ENCODE measurements at places on chromosomes 12 and 14.

GRCh38 chr12:7856516-7856915 is 16.2 kb downstream of the SLC2A14 start:
- no peak for DNase-seq

DNA sequence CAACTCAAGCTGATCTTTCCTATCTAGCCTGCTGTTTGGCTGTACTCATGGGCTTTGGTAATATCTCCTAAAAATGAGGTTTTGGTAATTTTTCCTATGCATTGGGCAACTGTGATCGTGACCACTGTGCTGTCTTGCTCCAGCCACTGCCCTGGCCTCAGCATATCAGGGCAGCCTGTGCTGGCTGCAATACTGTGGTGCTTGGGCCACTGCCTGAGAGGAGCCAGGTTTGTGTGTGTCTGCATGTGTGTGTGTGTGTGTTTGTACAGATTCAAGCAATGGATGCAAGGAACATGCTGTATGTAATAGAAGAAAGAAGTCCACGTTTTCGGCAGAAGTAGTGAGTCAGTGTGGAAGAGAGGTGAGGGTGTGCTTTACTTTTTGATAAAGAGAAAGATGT is 13.0 kb downstream of the ERG28 start:
- no peak for DNase-seq

DNA sequence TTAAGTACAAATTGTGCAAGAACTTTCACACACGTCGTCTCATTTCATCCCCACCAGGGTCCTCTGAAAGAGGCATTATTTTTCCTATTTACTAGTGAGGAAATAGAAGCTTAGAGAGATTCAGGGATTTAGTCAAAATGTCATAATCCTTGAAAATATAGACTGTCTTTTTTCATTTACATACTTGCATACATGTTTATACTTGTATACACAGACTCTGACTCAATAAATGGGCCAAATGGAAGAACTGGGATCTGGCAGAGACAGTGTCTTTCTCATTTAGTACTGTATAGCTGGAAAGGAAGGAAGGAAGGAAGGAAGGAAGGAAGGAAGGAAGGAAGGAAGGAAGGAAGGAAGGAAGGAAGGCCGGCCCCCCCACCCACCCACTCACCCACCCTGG is 357.7 kb upstream of the SOX5 start:
- DNase-seq: no peak

DNA sequence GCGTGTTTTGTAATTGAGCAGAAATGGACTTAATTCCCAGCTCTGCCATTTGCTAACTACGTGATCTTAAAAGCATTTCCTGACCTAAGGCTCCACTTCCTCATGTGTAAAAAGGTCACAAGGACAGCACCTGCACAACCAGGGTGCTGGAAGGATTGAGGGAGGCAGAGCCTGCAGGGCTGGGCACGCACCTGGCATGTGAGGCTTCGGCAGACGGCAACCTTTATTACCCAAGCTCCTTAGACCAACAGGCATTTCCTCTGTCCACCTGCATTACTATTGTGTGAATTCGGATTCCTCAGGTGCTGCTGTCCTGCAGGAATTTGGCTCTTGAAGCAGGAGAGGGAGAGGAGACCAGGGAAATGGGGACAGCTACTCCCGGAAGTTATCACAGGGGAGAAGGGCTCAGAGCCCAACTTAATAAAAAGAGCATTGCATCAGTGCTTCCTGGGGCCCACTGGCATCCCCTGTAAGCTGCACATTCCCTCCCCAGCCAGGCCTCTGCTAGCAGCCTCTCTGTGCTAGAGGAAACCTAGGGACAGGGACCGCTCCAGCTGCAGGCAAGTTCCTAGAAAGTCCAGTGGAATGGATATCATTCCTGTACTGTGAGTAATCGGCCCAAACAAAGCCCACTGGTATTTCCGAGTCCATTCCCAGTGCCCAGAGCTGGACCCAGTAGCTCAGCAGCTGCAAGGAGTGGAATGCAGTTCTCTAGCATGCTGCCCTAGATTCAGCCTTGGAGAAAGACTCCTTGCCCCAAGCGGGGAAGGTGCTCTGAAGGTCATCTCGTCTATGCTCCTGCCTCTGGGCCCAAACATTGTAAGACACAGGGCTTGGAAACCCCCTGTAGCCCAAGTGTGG is 157.1 kb upstream of the CCND2 start:
- DNase-seq: no peak

DNA sequence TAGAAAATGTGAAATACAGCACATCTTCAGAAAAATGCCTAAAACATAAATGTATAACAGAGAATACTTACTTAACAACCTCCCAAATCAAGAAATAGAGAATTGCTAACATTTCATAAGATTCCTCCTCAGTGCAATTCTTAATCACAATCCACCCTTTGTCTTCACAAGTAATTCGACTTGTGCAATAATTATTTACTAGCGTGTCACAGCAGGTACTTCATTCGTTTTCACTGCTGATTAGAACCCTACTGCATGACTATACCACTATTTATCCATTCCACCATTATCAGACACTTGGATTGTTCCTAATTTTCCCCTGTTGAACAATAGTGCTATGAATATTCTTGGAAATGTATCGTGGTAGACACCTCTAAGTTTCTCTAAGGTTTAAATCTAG is 64.9 kb upstream of the BBS10 start:
- no peak for DNase-seq

DNA sequence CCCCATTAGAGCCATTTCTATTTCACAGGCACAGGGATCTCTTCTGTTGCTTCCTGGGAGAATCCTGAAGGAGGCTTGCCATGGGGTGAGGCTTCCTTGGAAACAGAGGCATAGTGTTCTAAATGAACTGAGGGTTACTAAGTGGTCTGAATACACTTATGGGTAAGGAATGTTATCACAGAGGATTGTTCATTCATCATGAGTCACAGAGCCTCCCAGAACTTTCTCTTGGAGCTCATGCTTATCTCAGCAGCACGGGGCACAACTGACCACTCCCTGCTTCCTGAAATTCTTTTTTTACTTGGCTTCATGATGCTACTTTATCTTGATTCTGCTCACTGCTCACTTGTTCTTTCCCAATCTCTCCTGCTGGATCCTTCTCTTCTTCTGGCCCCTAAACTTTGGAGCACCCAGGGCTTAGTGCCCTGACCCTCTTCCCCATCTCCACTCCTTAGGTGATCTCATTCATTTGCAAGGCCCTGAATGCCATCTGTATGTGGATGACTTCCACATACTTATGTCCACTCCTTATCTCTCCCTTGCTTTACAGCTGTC is 57.9 kb downstream of the ANO6 start:
- no peak for DNase-seq

GRCh38 chr12:113802000-113802749 is 163.9 kb downstream of the RBM19 start:
- no peak for DNase-seq

GRCh38 chr14:96461950-96462798 is 40.0 kb upstream of the PAPOLA start:
- no peak for DNase-seq

- DNase-seq: no peak
These were observed 27.3 kb downstream of the RERG start for GRCh38 chr12:15193946-15194345.

DNA sequence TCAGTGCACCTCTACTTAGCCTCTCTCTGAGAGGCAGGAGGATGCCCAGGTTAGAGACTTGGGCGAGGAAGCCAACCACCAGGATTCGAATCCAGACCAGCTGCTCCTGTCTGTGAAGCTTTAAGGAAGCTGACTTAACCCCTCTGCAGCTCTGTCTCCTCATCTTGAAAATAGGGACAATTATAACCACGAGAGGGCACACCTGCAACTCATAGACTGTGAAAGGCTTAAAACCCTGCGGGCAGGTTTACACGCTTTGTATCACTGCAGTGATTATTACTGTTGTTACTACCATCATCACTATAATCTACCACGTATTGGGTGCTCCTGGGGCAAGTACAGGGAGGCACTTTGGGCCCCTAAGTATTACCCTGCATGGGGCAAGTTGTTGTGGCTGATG is 379.8 kb downstream of the VRK1 start:
- no peak for DNase-seq

- DNase-seq: no peak
These were observed 40.9 kb downstream of the FGD4 start for GRCh38 chr12:32440120-32440865.

DNA sequence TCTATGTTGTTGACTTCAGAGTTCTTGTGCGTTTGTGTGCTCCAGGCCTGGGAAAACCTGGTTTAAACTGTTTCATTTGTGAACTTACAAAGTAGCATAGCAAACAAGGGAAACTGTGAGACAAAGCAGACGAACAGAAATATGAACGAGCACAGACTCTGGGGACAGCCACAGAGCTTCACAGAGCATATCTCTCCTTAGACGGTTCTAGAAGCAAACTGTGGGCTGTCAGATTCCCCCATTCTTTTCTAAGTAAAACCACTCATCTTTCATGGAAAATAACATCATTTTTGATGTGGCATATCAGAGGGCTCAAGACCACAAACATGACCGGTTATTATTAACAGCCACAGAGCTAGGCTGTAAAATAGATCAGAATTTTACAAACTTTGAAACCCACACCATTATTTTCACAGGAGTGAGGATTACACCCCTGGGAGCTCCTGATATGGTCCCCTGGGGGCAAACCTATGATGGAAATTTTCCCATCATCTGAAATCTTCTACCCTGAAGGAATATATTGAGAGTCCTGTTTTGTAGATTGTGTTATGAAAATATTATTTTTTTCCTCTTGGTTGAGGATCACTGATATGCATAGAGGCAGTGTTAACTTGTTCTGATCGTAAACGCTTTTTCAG is 102.0 kb downstream of the ADGRD1 start:
- no peak for DNase-seq

DNA sequence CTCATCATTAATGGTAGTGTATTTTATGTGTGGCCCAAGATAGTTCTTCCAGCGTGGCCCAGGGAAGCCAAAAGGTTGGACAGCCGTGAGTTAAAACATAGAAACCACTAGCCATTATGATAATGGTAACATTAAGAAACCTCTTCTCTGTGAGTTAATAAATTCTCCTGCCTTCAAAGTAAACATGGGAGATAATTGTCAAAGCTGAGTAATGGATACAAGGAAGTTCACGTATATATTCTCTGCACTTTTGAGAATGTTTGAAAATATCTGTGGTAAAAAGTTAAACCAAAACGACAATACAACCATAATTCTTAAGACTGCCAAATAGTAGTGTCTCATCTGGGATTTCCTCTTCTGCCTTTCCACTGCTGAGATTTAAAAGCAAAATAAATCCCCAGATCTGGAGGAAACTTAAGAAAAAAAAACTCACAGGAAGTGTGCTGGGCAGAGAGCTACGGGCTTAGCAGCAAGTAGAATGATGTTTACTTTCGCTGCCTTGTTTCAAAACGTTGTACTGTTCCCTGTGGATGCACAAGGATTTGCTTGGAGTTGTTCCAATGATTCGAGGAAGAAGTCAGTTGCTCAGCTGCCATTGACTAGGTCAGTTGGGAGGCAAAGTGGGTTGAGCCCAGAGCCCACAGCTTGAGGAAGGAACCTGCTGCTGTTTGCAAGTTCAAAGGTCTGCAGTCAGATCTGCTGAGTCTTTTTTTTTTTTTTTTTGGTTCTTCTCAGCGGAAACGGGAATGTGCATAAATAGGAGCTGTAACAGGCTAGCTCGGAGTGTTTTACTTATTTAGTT is 1.7 kb downstream of the TPCN1 start:
- no peak for DNase-seq

DNA sequence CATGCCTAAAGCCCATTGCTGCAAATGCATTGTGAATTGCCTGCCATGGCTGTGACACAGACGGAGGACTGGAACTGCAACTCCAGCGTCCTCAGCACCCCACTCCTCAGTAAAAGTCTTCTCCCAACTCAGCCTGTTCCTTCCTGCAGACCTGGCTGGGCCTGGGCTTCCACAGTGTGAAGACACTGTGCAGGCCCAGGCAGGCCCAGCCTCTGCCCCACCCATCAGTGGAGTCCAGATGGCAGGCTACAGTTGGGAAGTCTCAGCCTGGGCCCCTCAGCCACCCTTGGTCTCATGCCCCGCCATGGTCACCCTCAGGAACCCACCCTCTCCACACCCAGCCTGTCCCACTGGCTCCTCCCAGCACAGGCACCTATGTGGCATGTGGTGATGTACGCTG is 22.0 kb downstream of the VSX2 start:
- DNase-seq: no peak

GRCh38 chr14:20568393-20568792 is 7.5 kb upstream of the RNASE9 start:
- DNase-seq: no peak

- DNase-seq: no peak
These were observed 62.6 kb downstream of the SEL1L start for GRCh38 chr14:81471062-81471461.

- DNase-seq: no peak
These were observed 183.2 kb downstream of the TMEM117 start for GRCh38 chr12:44019118-44019517.

GRCh38 chr12:104720339-104721038 is 237.6 kb downstream of the SLC41A2 start:
- DNase-seq: peak; percentile 57

DNA sequence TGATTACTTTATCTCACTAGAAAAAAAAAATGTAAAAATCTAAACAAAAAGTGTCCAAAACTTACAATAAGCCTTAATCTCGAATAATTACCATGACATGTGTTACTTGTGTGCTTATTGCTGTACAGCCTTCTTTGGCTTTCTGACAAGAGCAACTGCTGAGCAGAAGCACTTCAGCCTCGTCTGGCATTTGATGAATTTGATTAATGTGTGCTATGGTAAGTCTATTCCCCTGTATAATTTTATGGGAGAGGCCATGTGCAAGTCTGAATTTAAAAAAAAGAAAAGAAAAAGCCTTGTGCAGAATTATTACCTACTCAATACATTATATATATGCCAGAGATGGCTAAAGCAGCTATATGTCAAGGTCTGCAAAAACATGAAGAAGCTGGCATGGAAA is 113.9 kb downstream of the AEBP2 start:
- DNase-seq: no peak

- DNase-seq: no peak
These were observed 44.5 kb downstream of the LRRC9 start for GRCh38 chr14:59964251-59965007.

DNA sequence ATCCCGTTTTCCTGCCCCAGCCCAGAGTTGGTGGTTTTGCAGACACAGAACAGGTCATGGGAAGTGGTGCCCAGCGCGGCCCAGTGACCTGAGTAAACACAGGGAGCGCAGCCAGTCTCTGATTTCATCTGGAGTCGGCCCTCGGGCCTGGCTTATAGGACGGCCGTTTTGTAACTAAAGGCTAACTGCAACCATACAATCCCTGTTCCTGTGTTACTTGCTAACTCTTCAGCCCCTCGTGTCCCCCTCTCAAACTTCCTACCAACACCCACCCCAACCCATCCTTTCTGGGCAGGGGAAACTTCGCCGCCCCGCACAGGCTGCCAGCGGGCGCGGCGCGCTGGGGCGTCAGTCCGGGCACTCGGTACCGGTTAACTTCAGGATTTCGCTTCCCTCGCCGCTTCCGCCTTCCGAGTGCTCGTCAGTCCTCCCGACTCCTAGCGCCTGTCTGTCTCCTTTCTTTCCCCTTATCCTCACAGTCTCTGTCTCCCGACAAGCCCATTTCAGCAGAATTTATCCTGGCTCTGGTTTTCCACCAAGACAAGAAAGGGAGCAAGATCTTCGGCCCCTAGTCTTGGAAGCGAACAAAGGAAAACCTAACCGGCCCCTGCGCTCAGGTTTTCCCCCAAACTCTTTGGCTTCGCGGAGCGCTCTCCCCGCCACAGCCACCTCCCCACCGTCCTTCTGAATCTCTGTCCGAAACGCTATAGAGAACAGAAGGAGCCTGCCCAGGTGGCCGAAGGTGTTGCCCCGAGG is 2.0 kb downstream of the SIX1 start:
- no peak for DNase-seq

- DNase-seq: no peak
These were observed 40.9 kb upstream of the NOS1 start for GRCh38 chr12:117402363-117402762.

- no peak for DNase-seq
These were observed 95.9 kb downstream of the OTOGL start for GRCh38 chr12:80195074-80195726.
